ENCODE measurements at places on chromosomes 2 and 18.

DNA sequence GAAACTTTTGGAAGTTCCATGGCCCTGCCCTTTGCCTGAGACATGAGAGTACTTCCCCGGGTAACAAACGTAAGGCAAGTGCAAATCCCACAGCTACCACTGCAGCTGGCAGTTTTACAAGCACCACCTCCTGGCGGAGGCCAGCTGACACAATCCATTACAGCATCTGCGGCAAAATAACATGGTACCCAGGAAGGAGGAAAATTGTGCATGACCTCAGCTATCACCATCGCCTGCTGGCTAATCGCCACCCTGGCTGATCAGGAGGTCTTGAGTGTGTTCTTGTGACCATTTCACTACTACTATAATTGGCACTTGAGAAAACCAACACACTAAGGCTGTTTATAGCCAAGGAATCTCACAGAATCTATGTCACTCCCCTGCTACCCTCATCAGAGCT, 71.7 kb upstream of the SERPINE2 start:
- no peak for DNase-seq

DNA sequence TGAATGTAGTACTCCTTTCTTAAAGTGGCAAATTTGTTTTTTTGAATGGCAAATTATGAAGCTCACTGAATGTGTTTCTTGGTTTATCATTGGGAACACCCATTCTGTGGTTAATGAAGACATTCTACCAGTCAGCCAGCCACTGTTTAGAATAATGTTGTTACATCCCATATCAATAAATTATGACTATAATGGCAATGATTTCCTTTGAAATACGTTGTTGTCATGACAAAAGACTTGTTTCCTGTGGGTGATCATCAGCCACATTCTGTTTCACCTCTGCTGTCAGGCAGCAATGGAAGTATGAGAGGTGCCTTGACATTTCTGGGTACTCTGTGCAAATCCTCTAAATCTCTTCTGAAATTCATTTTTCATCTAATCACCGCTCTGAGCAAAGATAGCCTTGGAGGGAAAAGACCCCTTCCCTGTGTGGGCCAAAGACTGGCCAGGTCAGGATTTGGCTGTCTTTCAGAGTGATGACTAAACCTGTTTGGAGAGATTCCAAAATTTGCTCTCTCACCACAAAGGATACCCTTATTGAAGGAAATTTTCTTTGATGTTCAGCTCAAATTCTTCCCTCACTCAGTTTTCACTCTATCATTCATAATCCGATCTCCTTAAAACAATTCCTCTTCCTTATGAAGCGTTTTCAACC, 869.2 kb downstream of the BCL11A start:
- DNase-seq, result no peak

- DNase-seq, result no peak
Observed at GRCh38 chr2:220937245-220937644, 634.9 kb downstream of the EPHA4 start.

- DNase-seq, result no peak
Observed at GRCh38 chr2:238848976-238849853, 1.3 kb downstream of the TWIST2 start.

DNA sequence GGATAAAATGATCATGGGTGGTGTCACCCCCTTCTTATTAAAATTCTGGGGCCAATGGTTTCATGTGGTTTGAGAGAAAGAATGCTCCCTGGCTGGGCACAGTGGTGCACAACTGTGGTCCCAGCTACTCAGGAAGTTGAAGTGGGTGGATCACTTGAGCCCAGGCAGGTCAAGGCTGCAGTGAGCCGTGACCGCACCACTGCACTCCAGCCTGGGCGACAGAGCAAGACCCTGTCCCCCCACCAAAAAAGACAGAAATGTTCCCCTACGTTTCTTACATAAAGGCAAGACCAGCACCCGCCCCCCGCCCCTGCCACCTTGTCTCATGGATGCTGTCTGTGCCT, 53.0 kb upstream of the ID2 start:
- no peak for DNase-seq

DNA sequence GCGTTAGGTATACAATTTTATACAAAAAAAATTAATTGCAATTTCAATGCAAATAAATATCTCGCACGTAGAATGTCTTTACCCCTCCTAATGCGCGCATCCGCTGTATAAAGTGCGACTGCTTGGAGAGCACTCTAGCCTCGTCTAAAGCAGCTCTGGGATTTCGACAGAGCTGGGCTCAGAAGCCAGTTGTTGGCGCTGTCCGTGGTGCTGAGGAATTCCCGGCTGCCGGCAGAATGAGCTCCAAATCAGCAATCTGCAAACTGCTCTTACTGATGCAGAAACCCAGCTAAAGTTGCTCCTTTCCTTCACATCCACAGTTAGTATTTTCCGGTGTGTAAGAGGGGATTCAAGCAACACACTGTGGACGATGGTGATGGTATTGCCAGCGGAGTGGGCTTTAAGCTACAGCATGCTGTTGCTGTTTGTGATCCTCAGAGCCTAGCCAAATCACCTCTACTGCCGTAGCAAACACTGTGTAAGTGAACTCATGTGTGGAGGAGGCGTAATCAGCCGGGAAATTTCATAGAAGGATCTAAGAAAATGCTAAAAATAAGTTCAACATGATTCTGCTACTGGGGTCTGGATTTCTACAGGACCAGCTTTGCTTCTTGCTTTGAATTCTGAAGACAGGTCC, at the start of gene VWC2L:
TSS of gene VWC2L (plus strand) at position 137 of the 637 bp plus-strand sequence. CDS start 3,140 bp downstream, outside the sequence.
- DNase-seq, result no peak

DNA sequence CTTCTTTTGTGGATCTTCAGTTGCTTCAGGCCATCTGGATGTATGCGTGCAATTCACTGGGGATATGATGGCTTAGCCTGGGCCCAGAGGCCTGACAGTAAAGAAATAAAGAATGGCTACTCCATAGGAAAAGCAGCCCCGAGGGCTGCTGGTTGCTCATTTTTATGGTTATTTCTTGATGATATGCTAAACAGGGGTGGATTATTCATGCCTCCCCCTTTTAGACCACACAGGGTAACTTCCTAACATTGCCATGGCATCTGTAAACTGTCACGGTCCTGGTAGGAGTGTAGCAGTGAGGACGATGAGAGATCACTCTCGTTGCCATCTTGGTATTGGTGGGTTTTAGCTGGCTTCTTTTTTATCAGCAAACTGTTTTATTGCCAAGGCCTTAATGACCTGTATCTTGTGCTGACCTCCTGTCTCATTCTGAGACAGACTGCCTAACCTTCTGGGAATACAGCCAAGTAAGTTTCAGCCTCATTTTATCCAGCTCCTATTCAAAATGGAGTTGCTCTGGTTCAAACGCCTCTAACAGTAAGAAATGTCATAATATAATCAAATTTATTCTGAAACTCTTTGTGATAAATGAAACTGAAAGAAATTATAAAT, 60.5 kb downstream of the DSEL start:
- no peak for DNase-seq

DNA sequence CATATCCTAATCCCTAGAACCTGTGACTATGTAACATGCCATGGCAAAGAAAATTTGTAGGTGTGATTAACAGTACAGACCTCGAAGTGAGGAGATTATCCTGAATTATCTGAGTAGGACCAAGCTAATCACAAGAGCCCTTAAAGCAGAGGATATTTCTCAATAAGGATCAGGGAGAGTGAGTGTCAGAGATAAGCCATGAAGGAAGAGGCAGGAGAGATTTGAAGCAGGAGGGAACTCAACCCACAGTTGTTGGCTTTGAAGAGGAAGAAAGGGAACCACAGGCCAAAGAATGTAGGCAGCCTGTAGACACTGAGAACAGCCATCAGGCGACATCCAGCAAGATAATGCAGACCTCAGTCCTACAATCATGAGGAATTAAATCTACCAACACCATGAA, 229.3 kb downstream of the NBAS start:
- no peak for DNase-seq

- no peak for DNase-seq
Observed at GRCh38 chr2:6887751-6888192, 10.2 kb downstream of the RSAD2 start.

- DNase-seq, result no peak
Observed at GRCh38 chr2:73291093-73291460, 2.3 kb downstream of the EGR4 start.

GRCh38 chr2:98438190-98439133, 6.2 kb upstream of the INPP4A start:
- DNase-seq, result no peak

- no peak for DNase-seq
Observed at GRCh38 chr18:33849731-33850130, 271.7 kb downstream of the ASXL3 start.

DNA sequence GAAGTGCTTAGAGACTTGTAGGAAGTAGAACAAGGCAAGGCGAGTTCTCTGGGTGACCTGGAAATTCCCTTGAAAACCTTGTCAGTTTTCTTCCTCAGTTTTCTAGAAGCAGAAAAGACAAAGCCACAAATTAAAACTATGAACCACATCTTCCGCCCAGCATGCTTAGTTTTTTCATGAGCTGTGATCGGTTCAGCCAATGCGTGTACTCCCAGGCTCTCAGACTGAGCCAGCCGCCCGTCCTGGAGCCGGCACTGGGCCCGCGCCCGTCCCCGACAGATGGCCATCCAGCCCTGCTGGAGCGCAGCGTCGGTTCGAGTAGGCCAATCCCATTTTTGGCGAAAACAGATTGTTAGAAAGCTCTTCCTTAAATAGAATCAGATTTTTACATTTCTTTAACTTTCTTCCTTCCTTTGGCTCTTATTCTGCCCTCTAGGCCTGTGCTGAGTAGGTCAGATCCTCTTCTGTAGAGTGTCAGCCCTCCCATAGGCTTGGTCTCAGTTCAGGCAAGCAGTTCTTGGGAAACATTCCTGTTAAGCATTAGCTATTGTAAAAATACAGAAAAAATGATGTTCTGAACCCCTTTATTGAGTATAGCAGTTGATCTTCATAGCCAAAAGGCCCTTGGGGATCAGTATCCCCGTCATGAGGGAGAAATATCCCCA, 112.5 kb downstream of the NCK2 start:
- DNase-seq, result no peak

DNA sequence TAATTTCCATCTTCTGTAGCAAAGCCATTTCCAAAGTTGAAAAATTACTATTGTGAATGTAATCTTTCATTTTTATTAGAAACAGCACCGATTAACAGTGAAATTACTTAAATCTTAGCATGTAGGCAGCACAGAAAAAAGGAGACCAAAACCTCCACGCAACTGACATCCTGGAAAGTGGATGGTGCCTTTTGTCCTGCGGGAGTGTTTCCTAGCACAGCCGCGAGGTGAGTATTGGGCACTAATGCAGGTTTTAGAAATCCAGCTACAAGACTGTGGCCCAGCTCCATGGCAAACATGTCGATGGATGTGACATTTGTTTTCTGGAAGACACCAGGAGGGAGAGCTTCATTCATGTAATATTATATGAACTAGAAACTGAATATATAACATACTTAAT, 86.9 kb downstream of the MBP start:
- DNase-seq, result no peak

DNA sequence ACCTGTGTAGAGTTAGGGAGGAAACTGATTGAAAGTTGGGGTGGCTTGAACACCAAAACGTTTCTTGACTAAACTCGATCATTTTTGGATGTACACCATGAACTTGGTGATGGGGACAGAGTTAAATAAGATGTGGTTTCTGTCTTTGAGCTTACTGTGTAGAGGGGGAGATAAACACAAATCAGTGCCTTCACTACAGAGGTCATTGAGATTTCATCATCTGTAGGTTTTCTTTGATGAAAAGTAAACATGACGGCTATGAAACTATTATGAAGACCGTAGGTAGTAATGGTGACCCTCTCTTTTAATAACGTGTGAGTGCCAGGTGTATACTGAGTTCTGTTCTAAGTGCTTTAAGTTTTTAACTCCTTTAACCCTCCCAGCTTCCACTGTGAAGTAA, 6.5 kb downstream of the LCLAT1 start:
- DNase-seq, result no peak

DNA sequence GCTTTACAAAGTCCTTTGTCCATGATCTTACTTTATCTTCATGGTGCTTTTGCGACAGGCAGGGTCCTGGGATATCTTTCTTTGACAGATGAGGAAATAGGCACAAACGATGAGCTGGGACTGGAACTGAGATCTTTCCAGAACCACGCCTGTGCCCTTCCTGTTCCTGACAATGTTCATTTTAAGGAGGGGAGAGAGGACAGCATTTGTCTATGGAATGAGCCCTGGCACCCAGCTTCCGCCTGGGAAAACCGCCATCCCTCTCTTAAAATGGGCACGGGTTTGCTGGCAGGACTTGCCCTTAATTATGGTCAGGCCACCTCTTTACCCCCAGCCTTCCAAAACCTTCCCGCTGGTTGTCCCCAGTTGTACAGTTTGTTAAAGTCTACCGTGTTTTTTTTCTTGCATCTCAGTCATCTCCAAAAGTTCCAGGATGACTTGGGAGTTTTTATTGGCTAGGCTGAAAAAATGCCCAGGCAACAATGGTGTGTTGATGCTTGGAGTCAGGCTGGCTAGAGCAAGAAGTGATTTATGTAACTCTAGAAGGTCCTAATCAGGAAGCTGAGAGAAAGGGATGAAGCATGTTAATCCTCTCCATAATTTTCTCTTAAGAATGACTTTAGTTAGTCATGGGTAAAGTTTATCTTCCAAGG, 264.9 kb upstream of the EPAS1 start:
- no peak for DNase-seq

- no peak for DNase-seq
Observed at GRCh38 chr2:16881122-16881521, 215.5 kb upstream of the CYRIA start.

DNA sequence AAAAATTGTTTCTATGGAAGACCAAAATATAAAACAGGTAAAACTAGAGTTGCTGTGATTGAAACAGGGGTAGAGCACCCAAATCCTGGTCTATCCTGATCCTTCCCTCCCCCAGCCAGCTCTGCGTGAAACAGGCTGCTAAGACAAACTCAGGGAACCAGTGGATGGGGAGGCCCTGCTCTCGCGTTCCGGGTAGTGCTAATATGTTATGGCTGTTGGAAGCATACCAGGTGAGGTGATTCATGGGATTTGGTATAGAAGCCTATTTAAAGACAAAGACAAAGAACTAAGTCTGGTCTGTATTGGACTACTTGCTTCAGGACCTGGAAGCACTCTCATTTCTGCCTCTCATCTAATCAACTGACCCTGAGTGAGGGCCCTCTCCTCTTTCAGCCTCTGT, 63.0 kb upstream of the CCBE1 start:
- DNase-seq, result no peak
